ENCODE measurements at places on chromosomes 13 and 19. TPM values are rescaled to one million over a fixed set of nuclear protein-coding genes. Genes with fewer than 3 reads are reported as not detected.

DNA sequence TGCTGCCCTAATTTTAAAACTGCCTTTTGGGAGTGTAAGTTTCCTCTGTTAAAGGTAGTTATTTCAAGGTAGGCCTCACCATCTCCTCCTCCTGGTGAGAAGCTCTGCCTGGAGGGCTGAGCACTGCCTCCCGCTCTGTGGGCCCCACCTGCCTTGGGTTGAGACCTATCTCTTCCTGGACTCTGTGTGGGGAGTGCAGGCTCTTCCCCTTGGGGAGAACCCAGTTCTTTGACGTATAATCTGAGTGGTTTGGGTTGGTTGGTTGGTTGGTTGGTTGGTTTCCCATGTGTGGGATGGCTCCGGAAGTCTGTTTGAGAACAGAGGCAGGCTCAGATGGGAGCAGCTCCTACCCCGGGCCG, 39.1 kb downstream of the ACTN4 start:
- no peak for DNase-seq

DNA sequence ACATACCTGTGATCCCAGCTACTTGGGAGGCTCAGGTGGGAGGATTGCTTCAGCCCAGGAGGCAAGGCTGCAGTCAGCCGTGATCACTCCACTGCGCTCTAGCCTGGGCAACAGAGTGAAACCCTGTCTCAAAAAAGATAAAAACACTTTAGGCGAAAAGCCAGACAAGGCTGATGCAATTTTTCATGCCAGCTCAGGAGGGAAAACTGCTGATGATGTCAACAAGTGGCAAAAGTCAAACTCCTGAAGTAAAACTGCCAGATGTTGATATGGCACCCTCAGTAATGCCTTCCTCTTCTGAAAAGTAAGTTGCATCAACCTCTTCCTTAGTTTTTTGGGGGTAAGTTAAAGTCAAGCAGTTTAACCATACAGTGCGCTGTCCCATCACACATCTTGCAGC, 15.6 kb downstream of the ZNF599 start:
- DNase-seq, result no peak

- DNase-seq, result peak; percentile 89
Measured at GRCh38 chr19:43526884-43527859, at the start of gene ETHE1. Gene ETHE1 (minus strand): TSS chr19:43527201. CDS start chr19:43527177, 24 bp downstream.

- DNase-seq, result no peak
Measured at GRCh38 chr13:66745307-66745706, 484.8 kb downstream of the PCDH9 start.

DNA sequence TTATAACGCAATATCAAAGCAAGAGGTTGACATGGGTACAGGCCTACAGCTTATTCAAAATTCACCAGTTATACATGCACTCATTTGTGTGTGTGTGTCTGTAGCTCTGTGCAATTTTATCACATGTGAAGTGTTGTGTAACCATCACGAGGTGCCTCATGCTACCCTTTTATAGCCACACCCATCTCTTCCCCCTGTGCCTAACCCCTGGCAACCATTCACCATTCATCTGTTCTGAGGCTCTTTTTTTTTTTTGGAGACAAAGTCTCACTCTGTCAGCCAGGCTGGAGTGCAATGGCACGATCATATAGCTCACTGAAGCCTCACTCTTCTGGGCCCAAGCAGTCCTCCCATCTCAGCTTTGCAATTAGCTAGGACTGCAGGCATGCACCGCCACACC, 78.4 kb downstream of the DPF1 start:
- DNase-seq, result no peak

- DNase-seq, result no peak
Measured at GRCh38 chr13:30608364-30608763, 9.4 kb upstream of the USPL1 start.

DNA sequence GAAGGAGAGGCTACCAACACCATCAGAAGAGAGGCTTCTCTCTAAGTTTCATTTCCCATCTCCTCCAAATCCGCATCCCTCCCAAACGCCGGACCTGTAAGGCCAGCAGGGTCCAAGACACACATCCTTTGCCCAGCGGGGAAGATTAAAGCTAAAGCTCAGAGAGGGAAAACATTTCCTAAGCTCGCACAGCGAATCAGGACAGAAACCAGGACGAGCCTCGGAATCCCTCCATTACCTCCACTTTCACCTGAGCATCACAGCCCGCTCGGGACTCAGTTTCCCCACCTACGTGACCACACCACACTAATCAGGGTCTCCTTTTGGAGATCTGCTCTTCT, 711 bp upstream of the FOSB start:
- no peak for DNase-seq

DNA sequence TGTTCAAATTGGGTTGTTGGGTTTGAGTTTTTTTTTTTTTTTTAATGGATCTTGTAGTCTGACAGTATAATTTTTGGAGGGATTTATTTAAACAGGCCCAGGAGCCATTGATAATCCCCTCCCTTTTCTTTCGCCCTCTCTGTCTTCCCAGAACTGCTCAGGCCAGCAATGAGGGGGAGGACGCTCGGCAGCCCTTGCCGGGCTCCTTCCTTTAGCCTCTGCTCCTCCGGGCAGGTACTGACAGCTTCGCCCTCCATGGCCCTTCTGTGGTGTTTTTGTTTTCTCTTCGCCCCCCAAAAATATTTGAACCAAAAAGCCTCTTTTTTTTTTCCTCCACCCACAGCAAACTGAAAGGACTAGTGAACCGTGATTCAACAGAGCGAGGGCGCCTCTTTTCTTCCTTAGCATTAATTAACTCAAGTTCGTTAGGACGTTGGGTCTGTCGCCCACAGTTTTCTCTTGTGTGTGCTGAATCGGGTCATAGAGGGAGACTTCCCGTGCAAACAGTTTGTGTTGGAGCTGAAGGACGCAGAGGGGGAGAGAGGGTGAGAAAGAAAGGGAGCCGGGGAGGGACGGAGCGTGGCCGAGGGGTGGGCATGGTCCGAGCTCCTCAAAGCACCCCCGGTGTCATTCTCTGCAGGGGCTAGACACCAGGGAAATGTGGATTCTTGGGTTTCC, 21.5 kb downstream of the NFIX start:
- DNase-seq, result no peak

- no peak for DNase-seq
Measured at GRCh38 chr13:33978653-33979052, 160.7 kb downstream of the RFC3 start.

DNA sequence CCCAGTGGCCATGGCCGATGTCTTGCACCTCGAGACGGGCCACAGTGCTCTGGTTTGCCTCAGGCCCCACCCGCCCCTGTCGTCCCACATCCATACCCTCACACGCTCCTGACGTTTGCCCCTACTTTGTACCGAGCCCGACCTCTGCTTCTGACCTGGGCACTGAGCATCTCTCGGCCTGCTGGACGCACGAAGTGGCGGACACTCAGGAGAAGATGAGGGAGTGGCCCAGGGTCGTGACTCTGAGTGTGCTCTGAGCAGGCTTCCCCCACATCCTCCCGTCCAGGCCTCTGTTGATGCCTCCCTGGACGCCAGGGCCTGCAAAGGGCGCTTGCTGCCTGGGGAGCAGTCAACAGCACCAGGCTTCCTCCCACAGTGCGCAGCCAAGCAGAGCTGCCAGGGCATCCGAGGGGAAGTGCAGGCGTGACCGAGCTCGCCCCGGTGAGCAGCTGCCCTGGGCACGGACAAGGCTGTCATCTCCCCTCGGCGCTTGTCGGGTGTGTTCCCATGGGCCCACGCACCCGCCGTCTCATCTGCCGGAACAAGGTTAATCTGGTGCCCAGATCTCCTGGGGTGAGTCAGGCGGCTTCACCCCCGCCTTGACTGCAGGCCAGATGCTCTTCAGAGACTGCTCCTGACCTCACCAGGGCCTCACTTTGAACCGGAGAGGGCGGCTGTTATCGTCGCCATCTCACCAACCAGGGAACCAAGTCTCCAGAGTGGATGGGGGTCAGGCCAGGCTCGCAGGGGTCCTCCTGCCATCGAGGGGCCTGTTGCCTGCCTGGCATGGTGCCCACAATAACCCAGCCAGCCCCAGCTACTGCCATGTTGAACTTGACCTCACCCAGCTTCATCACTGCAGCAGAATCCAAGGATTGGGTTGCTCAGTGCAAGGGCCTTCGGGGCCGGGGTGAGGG, 27.2 kb downstream of the COMP start:
- DNase-seq, result no peak

DNA sequence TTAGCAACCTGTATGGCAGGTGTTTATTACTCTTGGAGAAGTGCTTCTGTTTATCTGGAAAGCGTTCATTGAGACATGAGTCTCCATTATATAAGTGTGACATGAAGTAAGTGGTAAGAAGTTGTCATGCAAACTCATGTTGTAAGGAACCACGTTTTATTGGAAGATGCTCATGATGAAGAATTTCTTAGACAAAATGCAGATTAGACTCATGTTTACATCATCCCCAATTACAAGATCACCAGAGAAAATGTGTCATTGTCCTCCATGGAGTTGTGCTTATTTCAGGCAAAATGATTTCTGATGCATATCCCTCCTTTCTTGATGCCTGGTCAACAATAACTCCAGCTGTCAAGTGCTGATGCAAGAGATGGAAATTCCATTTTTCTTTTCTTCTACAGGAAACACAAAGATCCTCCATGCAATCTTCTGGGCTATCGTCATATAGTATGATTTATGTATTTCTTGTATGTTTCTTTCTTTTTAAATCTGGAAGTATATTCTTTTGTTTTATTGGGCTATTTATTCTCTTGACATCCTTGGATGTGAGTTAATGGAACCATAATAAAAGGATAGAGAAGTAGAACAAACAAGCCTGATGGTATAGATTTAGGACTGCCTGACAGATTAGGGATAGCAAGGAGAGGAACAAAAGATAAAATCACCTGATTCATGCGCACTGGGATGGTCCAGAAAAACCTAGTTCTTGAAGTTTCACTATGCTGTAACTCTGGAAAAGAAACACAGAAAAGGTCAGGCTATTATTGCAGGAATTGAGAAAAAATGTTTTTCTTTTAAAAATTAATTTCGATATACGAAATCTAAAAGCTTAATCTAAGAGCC, 50.7 kb upstream of the DIAPH3 start:
- DNase-seq, result no peak

DNA sequence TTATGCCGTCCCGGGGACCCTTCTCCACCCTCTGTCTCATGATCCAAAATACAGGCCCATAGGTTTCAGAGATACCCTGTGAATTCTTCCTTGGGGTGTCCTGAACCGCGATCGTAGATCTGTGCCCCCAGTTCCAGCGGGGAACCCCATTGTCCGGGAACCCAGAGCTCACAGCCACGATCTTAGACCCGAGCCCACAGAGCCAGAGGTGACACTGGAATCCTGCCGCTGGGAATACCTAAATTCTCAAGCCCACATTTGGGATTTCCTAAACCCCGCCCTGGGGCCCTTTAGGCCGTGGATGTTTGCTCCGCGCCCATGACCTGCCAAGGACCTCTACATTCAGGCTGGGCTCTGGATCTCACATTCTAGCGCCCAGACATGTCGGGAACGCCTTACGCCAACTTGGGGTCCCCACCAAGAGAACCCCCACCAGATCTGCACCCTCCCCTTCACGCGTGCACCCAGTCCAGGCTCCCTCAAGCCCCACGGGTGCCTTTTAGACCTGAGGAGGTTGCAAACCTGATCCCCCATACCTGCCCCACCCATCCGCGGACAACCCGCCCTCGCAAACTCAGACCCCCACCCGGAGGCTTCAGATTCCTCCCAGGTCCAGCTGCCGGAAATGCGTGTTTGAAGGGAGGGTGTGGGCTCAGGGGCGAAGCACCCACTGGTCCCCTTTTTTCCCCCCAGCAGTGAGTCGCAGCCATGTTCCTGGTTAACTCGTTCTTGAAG, 605 bp downstream of the CAPNS1 start:
- DNase-seq, result peak; percentile 60

The ZNF850 gene
- 47.2 TPM for total RNA-seq

GRCh38 chr19:35389192-35389861, 18.5 kb downstream of the GPR42 start:
- no peak for DNase-seq

The CD79A gene
- total RNA-seq, result 1.2 TPM

The CPB2 gene
- not detected for total RNA-seq

DNA sequence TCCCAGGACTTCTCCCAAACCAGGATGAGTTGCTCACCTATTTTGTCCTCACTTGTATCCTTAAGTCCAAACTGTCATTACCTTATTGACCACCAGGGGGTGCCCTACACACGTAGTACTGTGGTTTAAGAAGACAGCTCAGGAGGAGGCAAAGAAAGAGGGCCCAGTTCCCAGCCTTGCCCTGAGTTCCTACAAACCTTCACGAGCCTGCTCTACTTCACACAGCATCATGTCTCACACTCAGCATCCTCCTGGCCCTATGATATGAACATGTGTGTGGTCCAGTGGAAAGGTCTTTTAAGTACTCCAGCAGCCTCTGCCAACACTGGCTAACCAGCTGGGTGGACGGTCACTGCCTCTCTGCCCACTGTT, 8.1 kb upstream of the ZNF784 start:
- peak; percentile 92 for DNase-seq

DNA sequence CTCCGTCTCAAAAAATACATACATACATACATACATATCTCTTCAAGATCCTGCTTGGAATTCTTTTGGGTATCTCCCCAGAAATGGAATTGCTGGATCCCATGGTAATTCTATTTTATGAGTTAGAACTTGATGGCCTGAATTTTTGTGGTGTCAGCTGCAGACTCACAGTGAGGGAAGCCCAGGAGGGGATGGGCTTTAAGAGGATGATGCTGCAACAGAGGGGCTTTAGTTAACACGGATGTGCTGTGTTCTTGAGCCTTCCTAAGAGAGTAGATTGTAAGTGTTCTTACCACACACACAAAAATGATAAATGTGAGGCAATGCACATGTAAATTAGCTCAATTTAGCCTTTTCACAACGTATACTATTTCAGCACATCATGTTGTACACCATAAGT, 31.8 kb downstream of the CACNG6 start:
- no peak for DNase-seq

- DNase-seq, result no peak
Measured at GRCh38 chr13:79998381-79998880, 342.5 kb downstream of the SPRY2 start.

The SYT5 gene
- total RNA-seq, result 2.5 TPM

The CCDC194 gene
- total RNA-seq, result 0.37 TPM

DNA sequence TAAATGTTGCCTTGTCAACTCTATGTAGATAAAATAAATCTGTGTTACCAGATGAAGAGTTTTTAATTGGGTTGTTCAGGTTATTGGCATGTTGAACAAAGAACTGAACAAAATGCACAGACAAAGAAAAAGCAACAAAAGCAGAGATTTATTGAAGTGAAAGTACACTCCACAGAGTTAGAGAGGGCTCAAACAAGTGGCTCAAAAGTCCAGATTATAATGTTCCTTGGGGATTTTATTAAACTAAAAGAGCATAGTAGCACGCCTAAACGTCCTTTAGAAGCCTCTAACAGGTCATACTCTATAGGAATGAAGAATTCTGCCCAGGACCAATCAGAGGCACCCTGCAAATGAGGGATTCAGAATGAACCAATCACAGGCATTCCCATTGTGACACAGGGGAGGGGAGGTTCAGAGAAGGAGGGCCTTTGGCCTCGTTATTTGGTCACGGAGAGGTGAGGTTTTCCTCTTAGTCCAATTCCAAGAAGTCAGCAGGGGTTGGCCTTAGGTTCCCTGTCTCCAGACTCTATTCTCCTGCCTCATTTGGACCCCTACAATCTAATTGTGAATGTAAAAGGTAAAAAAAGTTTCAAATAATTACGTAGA, 12.8 kb downstream of the PSMC4 start:
- no peak for DNase-seq

GRCh38 chr13:23268441-23268840, 87.7 kb downstream of the SGCG start:
- no peak for DNase-seq

The UPK1A gene
- 1.6 TPM for total RNA-seq

The CEACAM3 gene
- total RNA-seq, result not detected
